Spinal cord (tissue), 10 donors: ENCODE measurements at places on chromosomes 4 and X.

DNA sequence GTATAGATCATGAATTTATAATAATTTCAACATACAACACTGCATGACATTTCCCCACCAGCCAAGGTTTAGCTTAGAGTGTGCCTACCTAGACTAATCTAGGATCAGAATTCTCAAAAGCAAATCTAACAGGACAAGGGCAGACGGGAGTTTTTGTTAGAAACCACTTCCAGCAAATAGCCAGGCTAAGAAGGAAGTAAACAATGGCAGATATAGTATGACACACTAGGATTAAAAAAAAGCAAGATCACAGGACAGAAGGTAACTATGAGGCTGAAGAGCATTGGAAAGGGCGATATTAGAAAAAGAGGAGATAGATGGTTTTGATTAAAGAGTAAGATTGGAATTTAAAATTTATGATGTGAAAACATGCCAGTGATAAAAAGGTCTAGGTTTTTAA lies 124.8 kb downstream of the LRBA start:
- no peak for DNase-seq

GRCh38 chr4:48651914-48652313 lies 128.2 kb downstream of the FRYL start:
- no peak for DNase-seq

DNA sequence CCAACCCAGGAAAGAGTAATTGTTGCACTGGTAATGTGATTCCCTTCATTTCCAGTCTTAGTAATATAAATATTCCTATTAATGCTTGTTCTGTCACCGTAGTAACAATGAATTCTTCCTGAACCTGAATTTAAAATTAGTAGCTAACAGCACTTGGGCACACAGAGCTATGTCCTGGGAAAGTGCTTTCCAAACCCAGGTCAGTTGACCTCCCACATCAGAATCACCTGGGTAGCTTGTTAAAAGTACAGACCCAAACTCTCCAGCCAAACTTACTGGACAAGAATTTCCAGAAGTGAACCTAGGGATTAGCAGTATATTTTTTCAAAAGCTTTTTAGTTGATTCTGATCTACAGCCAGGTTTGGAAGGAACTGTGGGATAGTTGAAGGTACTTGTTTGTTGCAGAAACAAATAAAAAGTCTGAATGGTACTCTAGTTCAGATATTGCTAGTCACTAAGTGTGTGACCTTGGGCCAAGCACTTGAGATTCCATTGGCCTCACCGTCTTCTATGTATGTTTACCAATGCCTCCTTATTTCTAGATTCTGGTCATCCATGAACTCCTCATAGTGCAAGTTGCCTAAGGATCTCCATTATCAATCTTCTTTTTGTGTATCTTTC lies 192.9 kb upstream of the CNKSR2 start:
- DNase-seq, result no peak

DNA sequence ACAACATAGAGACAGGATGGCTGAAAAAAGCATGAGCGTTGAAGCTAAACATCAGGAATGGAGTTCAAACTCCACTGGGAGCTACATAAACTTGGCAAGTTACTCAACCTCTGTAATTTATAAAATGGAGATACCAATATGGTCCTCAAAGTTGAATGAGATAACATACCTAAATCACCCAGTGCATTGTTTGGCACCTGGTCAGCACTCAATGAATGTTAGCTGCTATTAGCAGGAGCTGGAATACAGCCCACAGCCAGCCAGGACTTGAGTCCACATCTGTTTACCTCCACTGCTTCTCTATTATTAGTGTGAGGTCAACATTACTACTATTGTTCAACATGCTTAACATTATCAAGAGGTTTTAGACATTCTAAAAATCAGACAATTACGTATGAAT lies 97.9 kb downstream of the NR3C2 start:
- no peak for DNase-seq

GRCh38 chr4:125827696-125828052 lies 512.9 kb downstream of the FAT4 start:
- DNase-seq, result no peak

- no peak for DNase-seq
Measured at GRCh38 chrX:25300994-25301393, 285.2 kb upstream of the ARX start.

DNA sequence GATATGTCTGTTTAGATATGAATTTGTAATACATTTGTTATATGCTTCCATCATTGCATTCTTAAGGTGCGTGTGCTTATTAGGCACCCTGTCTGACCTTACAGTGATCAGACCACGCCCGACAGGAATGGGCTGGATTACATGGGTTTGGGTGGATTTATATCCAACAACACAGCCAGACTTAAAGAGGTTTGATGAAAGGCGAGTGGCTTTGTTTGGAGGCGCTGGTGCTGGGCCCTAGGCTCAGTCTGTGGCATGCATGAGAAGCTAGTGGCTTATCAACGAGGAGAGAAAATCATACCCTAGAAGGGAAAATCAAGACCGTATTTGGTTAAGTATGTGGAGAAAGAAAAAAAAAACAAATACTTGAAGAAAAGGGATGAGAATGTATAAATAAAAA lies 80.7 kb downstream of the STOX2 start:
- no peak for DNase-seq

- DNase-seq, result no peak
Measured at GRCh38 chrX:74318672-74319071, 14.7 kb downstream of the ZCCHC13 start.

DNA sequence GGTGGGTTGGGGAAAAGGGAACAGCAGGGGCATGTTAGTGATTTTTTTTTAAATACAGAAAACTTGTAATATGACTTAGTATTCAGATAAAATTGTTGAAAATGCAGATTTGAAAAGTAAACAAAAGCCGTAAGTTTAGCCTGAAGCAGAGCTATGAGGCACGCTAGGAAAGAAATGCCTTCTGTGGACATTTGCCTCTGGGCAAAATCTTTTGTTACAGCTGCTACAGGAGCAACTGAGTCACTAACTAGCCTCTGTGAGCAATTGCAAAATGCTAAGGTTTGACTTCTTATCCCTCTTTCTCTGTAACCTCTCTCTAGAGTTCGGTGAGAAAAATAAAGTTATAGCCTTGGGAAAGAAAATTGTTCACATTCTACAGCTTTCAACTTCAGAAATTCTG lies 350.0 kb downstream of the SLC7A11 start:
- DNase-seq, result no peak

- DNase-seq, result no peak
Measured at GRCh38 chr4:186217733-186218293, 9.5 kb upstream of the KLKB1 start.

DNA sequence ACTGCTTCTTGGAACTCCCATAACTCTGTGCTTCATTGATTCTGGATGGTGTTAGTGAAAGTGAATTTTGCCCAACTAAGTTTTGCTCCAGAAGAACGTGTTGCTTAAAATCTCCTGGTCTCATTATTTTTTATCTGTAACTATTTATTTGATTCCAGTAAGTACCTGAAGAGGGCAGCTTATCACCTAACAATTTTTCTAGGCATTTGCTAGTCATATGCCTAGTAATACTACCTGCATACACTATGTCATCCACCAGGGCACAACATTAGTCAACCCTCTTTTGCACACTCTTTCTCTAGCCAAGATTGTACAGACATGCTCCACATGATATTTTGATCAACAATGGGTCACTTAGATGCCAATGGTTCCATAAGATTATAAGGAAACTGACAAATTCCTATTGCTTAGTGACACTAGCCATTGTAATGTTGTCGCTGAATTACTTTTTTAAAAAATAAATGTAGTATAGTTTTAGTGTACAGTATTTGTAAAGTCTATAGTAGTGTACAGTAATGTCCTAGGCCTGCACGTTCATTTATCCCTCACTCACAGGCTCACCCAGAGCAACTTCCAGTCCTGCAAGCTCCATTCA lies 499.9 kb upstream of the AADAT start:
- DNase-seq, result peak; percentile 52
